Frontal cortex (tissue), 4 donors: ENCODE measurements at places on chromosomes 16 and 17. TPM values are rescaled to one million over a fixed set of nuclear protein-coding genes. Genes with fewer than 3 reads are reported as not detected.
A peak's percentile ranks its signal among the peaks of the same experiment; 100 is the strongest.

DNA sequence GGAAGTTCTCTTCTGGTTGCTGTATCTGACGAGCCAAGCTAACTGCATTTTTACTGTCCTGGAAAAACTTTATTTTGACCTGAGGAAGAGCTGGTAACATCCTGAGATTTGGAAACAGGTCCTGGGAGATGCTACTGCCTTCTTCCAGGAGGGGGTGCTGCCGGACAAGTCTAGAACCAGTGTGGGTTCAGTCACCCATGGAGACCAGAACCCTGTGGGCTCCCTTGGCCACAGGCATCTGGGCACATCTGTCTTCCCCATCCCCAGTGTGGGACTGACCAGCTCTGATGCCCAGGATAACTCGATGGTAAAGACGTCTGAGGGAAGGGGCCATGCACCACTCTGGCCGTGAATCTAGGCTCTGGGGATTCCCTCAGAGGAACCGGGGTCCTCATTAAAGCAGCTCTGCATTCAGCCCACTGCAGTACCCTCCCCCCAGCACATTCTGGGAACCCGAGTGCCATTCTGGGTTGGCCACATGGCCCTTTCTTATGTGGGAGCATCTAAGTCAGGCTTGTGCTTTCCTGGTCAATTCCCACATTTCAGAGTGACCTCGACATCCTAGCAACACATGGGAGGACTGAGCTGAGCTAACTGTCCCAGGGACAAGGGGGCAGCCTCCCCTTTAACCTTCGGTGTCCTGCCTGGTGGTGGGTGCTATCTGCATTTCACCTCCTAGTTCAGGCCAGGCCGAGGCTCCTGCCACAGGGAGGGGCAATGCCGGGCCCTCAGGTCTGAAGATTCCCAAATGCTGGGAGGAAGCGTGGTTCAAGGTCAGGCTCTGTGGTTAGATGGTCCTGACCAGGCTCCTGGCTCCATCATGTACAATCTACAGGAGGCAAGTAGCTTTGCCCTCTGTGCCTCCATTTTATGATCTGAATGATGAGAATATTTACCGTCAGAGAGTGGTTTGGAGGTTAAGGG is 6.4 kb downstream of the C16orf86 start:
- DNase-seq = peak; percentile 60

DNA sequence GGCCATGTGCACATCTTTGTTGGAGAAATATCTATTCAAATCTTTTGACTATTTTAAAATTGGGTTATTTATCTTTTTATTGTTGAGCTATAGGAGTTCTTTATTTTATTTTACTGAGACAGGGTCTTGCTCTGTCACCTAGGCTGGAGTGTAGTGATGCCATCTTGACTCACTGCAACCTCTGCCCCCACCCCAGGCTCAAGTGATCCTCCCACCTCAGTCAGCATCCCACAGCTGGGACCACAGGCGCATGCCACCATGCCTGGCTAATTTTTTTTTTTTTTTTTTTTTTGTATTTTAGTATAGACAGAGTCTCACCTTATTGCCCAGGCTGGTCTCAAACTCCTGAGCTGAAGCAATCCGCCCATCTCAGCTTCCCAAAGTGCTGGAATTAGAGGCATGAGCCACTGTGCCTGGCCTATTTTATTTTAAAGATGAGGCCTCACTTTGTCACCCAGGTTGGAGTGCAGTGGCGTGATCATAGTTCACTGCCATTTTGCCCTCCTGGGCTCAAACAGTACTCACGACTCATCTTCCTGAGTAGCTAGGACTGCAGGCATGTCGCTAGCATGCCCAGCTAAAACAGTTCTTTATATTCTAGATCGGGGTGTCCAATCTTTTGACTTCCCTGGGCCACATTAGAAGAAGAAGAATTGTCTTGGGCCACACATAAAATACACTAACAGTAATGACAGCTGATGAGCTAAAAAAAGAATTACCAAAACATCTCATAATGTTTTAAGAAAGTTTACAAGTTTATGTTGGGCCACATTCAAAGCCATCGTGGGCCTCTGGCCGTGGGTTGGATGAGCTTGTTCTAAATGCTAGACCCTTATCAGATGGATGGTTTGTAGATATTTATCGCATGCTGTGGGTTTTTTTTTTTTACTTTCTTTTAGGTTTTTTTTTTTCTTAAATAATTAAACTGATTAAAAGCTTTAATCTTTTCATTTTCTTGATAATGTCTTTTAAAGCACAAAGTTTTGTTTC is 13.7 kb downstream of the TENT4B start:
- no peak for DNase-seq

GRCh38 chr17:83006515-83007455 is 72.6 kb upstream of the METRNL start:
- peak; percentile 14 for DNase-seq

GRCh38 chr17:76405967-76406647 is 21.7 kb downstream of the SPHK1 start:
- no peak for DNase-seq

DNA sequence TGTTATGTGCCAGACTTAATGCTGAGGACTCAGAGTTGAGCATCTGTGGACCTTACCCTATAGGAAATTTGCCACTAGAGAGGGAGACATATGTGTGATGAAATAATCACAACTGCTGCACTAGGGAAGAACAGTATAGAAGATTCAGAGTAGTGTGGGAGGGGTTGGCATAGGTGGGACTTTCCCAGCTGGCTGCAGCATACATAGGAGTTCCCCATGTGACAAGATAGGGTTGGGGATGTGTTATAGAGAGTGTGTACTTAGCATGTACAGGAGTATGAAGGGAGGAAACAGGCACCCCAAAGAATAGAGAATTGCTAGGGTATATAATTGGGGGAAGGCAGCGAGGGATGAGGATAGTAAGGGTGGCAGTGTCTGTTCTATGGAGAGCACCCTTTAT is 2.9 kb downstream of the NUP93 start:
- no peak for DNase-seq

DNA sequence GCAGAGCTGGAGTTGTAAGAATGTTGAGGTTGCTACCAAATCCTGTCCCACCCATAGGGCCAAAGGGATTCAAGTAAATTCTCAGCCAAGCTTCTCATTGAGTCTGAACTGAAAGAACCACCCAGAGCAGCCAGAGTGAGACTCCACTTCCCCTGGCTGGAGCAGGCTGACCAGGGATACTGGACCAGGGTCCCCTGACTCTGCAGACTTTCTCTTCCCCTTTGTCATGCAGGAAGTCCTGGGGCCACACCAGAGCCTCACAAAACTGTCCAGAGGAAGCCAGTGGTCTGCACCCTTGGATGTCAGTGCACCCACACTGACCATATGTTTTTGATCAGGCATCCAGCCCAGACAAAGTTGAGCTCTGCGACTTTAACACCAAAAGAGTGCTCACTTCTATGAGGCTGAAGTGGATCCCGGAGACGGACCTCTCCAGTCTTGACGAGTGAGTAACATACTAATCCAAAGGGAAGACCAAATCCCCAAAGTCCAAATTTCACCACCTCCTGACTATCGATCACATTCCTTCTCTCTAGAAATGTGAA is 4.1 kb downstream of the NXN start:
- DNase-seq = no peak

DNA sequence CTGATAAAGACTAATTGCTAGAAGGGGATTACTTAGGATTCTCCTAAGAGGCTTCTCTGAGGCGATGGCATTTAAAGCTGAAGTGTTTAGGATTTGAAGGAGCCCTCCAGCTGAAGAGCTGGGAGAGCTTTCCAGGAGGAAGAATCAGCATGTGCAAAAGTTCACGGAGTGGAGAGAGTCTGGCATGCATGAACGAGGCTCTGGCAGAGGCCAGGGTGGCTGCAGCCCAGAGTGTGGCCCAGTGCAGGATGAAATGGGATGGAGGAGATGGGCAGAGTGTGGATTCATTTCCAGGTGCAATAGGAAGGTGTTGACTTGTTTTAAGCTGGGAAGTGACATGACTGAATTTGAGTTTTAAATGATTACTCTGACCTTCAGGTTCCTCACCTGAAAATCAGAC is 249.0 kb upstream of the CCL2 start:
- no peak for DNase-seq

- DNase-seq = no peak
These were observed 238.1 kb upstream of the MAF start for GRCh38 chr16:79838496-79839259.

DNA sequence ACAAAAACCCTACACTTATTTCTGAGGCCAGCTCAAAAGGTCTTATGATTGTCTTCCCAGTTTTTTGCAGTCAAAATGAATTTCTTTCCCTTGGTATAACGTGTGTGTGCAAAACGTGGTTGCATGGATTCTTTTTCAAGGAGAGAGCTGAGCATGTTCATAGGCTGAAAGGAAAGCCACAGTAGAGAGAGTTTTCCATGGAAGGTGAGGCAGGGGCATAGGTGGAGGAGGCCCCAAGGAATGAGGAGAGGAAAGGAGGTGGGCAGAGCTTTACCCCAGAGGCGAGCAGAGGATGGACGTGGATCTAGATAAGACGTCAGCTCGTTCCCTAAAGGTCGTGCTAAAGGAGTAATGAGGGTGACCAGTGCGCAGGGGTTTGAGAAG is 22.8 kb downstream of the TRPV2 start:
- no peak for DNase-seq

- DNase-seq = no peak
These were observed 68.5 kb downstream of the YPEL2 start for GRCh38 chr17:59399914-59400313.

GRCh38 chr16:17526956-17527937 is 56.5 kb upstream of the XYLT1 start:
- no peak for DNase-seq

- no peak for DNase-seq
These were observed 10.2 kb upstream of the NATD1 start for GRCh38 chr17:21263376-21263775.

DNA sequence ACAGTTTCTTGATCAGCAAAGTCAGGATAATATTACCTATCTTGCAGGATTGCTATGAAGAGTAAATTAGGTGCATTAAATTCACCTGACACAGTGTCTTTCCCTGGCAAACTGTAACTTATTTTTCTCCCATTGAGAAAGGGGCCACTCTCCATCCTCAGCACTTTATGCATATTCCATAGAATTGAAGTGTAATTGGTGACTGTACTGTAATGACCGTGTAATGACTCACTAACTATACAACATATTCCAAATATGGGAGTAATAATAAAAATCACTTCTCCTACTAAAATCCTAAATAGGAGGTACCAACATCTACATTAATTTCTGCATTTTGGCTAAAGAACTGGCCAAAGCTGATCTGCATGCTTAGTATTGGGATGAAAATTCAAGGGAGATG is 141.9 kb upstream of the NOG start:
- no peak for DNase-seq

GRCh38 chr17:44074231-44074910 is 3.8 kb downstream of the G6PC3 start:
- no peak for DNase-seq

GRCh38 chr16:82874672-82875071 is 247.9 kb downstream of the CDH13 start:
- DNase-seq = no peak

GRCh38 chr17:50534222-50534978 is 1.9 kb downstream of the EPN3 start:
- DNase-seq = no peak

DNA sequence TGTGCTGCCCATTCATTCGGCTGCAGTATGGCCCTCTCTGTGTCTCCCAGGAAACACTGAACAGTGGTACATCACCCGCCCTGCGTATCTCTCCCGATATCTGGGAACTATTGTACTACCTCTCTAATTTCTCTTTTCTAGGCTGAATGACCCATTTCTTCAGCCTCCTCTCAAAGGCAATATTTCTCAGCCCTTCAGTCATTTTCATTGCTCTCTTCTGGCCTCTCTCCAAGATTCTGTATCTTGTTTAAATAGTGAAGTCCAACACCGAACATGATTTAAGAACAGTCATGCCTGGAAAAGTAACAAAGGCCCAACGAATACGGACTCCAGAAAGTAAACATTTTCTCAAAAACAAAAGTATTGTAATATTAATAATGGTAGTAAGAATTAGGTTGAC is 220.1 kb downstream of the ZFHX3 start:
- no peak for DNase-seq

DNA sequence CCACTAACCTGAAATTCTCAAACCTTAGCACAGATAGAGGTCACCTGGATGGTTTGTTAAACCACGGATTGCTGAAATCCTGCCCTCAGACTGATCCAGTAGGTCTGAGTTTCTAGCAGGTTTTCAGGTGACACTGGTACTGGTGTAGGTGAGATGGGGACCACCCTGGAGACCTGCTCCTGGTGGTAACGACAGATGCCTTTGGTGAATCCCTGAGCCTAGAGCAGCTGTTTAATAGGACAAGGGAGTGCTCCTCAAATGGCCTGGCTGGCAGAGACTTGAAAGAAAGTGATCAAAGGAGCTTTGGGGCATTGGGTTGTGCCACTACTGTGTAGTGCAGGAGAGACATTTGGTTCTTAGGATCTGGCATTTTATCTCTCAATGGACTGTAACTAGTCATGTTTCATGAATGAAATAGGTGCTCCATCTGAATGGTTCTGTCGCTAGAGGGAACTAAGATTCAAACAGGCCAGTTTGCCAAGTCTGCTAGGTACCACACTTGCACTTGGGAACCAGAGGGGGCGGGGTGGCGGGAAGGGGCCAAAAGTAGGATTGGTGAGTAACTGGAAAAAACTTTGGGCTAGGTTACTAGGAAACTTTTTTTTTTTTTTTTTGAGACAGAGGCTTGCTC is 2.9 kb upstream of the IFI35 start:
- DNase-seq = no peak

DNA sequence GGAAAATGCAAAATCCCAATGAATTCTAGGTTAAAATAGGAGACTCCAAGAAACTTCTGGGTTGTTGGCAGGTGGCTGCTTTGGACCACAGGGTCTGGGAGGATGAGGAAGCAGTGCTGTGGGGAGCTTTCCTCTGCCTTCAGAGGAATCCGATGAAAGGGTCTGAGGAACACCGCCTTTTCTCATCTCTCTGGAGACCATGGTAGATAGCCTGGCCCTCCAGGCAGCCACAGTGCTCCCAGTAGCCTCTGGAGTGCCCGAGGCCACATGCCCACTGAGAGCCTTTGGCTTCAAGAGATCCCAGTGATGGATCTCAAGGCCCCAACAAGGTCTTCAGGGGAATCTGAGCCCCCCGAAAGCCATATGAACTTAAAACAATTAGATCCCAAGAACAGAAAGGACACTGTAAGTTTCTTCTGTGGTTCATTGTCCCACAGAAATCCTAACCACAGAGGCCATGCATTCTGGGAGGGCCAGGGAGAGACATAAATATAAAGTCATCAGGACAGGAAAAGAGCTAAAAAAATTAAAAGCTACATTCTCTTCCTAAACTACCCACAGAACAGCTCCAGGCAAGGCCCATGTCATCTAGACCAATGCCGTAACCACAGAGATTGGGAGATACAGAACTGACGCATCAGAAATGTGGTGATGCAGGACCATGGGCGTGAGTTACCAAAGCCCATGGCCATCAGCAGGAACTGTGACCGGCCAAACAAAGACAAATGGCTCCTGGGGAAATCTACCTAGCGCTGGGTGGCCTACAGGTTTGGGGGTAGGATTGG is 24.3 kb downstream of the TK2 start:
- no peak for DNase-seq

COTL1 gene
- 87.2 TPM for total RNA-seq

TNFRSF17 gene
- total RNA-seq = 2.0 TPM

RHBDF1 gene
- total RNA-seq = 1.6 TPM

PLA2G10 gene
- total RNA-seq = not detected

NKIRAS2 gene
- 31.4 TPM for total RNA-seq
